AG10803 (cell line): ENCODE measurements at places on chromosomes 6 and 20.

DNA sequence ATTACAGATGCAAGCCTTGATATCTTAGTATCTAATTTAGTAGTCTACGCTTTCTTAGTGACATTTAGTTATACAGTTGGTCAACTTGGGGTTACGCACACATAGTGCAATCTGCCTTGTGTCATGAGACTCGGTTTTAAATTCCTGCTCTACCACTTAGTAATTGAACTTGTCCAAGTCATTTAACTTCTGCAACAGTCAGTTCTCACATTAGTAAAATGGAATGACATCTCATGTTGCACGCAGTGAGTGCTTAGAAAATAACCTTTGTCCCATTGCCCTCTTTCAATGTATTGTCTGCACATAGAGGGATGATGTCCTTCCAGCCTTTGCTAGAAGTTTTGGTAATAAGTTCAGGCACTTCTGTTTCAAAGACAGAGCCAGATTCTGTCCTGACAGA lies 48.6 kb downstream of the TMEM170B start:
- peak; percentile 48 for DNase-seq

GRCh38 chr6:170156448-170157375 lies 134.2 kb downstream of the DLL1 start:
- DNase-seq = no peak

DNA sequence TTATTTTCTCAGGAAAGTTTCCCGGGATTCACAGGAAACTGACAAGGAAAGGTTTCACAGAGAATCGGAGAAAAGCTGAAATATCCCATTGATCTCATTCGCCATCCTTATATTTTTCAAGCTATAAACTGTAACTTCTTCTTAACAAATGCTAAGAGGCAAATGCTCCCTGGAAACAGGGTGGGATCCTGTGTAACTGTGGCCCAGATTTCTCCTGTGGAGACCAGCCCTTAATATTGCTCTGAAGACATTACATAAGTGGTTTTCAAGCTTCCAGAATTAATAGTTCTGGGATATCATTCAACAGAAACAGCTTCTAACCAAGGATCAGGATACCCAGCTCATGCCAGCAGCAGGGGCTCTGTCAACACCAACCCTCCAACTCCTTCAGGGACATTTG lies 69.2 kb downstream of the THBS2 start:
- no peak for DNase-seq

GRCh38 chr6:15715851-15716250 lies 53.0 kb upstream of the DTNBP1 start:
- DNase-seq = no peak

DNA sequence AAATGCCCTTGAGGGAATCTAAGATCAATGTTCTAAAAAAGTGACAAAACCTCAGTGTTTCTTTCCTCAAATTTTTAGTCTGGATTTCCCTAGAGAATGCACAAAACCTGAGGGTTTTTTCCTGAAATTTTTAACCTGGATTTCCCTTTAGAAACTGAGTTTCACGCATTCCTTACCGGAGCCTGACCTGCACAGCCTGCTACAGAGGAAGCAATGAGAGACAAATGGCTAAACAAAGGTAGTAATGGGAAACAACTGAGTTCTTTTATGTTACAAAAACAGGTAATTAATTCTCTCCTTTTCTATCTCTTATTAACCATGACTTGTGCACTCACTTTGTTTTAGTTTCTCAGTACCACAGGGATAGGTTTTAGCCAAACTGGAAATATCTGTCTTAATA lies 281.7 kb upstream of the NT5E start:
- no peak for DNase-seq

- no peak for DNase-seq
Observed at GRCh38 chr6:10421158-10421920, 6.5 kb upstream of the TFAP2A start.

DNA sequence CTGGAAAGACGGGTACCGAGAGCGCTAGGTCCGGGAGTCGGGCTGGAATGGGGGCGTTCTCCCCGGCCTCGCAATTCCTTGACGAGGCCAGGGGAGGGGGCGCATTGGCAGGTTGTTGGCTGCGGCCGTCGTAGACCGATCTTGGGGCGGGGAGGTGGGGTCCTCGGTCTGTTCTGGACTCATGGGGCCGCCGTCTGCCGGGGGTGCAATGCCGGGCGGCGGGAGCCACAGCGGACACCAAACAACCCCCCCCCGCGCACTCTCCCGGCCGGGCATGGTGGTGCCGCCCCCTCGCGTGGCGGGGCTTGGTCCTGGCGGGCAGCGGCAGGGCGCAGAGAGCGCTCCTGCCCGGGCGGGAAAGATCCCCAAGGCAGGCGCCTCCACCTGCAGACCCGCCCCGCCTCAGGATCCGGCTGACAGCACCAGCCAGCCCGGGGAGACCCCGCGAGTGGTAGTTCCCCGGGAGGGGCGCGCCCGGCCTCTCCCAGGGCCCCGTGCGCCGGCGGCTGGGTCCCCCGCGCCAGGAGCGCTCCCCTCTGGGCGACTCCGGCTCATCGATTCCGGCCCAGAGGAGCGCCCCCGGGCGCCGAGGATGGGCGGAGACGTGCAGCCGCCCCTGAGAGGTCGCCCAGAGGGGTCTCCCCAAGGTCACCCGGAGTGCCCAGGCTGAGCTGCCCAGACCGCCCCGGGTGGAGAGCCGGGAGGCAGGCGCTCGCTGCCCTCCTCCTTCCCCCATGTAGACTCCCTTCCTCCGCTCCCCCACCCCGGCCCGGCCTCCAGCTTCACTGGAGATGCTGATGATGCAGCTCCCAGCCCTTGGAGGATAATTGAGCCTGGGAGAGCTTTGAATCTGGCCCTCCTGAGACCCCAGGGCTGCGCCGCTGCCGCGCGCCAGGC lies 709 bp downstream of the PPP1R16B start:
- no peak for DNase-seq

GRCh38 chr6:169896826-169897456 lies 145.5 kb downstream of the ERMARD start:
- DNase-seq = no peak

- no peak for DNase-seq
Observed at GRCh38 chr20:17704589-17705317, 5.0 kb downstream of the BANF2 start.

GRCh38 chr6:78908621-78909020 lies 41.3 kb downstream of the IRAK1BP1 start:
- DNase-seq = no peak
